Breast epithelium (tissue), 4 donors: ENCODE measurements at places on chromosomes 5 and 9. TPM values are rescaled to one million over a fixed set of nuclear protein-coding genes. Genes with fewer than 3 reads are reported as not detected.

ENC1 gene
- total RNA-seq: 16.7 TPM

DNA sequence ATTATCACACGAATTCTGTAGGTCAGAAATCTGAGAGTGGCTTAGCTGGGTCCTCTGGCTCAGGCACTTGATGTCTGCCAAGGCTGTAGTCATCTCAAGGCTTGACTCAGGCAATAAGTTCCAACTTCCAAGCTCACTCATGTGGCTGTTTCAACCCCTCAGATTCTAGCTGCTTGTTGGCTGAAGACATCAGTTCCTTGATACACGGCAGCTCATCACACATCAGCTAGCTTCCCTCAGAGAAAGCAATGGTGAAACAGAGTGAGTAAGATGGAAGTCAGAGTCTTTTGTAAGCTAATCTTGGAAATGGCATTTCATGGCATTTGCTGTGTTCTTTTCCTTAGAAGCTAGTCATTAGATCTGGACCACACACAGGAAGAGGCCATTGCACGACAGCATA is 204.2 kb upstream of the PTGER4 start:
- DNase-seq: no peak

DNA sequence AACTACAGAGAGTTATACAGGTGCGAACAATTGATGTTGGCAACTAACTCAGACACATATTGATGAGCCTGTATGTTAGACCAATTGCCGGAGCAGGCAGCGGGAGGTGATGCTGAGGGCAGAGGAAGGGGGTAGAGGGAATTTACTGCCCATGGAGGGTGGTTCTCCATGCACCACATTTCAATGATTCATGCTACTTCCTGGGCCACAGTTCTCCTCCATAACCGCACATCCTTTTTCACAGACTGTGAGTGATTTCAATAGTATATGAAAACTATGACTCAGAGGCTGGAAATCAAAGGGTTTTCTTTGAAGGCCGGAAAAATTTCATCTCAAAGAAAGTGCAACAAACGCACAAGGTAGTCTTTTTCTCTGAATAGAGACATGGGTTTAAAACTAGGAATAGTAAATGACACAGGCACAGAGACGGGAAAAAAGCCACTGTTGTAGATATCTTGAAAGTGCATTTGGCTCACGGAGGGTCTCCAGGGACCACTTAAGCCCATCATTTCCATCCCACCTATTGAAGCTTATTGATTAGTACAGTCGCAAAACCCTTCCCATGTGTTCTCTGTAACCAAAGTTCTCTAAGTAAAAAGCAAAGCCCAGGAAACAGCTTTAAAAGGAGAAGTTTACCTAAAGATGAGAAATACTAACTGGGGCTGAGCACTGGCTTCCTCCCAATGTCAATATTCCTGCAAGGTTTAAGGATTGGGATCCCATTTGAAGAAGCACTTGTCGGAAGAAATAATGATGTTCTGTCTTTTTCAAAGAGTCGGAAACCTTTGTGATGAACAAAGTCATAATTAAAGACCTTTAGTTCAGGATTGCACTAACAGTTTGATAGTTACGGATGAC is 28.0 kb upstream of the ADAM19 start:
- DNase-seq: no peak

GRCh38 chr5:174692982-174693422 is 31.4 kb upstream of the MSX2 start:
- no peak for DNase-seq

DNA sequence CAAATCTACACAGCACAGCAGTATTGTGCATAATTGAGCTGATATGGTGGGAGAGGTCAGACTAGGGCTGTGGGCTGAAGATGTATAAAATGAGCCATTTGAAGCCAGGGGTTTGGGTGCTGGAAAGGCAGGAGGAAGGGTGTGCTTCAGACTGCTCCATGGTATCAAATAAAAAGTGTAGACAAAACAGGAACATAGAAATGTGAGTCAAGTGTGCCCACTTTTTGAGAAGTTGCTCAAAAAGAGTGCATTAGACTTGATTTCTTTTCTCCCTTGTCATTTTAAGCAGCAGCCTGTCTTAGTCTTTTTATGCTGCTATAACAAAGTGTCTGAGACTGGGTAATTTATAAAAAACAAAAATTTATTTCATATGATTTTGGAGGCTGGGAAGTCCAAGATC is 55.8 kb upstream of the ZFAND5 start:
- no peak for DNase-seq

DNA sequence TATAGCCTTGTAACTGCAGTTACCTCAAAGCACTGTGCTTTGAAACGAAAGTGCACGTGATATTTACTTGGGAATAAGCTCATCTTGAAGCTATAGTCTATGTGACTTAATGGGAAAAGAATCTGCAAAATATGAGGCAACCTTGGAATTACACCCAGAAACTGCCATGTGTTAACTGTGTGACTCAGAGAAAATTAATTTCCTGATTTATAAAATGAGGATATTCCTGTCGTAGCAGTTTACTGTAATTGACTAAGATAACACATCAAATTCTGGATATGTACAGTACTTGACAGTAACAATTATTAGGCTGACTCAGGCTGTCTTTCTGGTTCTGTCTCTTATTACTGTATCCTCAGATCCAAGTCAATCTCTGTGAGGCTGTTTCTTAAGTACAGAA is 1079.9 kb upstream of the ACO1 start:
- no peak for DNase-seq

GRCh38 chr5:142800776-142801494 is 30.8 kb downstream of the ARHGAP26 start:
- DNase-seq: no peak

GRCh38 chr5:77483682-77484081 is 8.4 kb downstream of the WDR41 start:
- DNase-seq: no peak

DNA sequence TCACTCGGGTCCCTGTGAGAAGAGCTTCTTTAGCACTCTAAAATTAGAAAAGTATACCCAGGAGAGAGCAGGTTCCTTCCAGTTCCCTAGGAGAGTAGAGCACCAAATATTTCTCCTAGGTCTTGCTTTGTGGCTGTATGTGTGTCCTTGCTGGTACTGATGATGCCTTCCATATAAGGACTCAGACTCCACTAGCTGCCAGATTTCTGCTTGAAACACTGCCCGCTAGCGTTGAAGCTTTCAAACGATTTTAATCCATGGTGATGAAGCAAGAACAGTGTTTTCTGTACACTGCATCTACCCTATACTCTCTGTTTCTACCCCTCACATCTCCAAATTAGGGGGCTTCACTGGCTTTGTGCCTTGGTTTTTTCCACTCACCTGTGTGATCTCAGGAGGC is 2.4 kb upstream of the SMC2 start:
- no peak for DNase-seq

DNA sequence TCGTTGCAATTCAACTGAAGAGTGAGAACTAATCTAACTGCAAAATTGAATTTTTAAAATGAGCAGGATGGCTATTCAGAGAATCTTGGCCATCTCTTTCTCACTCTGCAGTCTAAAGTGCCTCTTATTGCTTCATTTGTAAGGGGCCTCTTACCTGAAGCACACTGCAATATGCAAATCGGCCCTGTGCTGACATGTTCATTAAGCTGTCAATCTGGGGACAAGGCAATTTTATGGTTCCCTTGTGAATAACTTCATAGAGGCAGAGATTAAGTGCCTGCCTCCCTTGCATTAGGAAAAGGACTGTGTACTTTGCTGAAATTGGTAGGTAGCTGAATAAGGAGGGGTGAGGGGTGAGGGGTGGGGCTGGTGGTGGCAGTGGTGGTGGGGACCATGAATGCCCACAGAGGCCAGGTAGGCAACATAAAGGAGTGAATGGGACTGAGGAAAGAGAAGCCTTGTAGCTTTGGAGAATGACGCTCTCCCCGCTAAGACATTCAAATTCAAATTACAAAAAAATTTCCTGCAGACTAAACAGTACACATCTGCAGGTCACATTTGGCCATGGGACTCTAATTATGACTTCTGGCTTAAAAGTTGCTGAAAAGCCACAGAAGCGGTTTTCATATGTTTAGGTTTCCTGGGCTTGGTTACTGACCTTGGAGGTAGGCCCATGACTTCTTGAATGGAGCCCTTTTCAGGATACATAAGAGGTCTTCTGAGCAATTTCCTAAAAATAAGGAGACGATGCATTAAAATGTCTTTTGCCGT is 25.0 kb downstream of the TNFSF8 start:
- no peak for DNase-seq

- no peak for DNase-seq
These were observed 8.7 kb downstream of the GRM6 start for GRCh38 chr5:178986326-178986960.

- DNase-seq: no peak
These were observed 88.6 kb downstream of the ANKRD31 start for GRCh38 chr5:75148051-75148450.

DNA sequence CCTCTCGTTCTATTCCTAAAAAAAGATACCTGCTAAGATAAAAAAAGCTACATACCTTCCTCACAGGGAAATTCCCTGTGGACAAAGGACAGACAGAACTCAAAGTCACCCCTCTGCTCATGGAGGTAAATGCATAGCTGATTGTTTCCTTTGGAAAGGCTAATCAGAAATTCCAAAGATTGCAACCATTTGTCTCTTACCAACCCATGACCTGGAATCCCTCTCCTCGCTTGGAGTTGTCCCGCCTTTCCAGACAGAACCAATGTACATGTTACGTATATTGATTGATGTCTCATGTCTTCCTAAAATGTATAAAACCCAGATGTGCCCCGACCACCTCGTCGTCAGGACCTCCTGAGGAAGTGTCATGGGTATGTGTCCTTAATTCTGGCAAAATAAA is 49.2 kb upstream of the LIFR start:
- no peak for DNase-seq
